ENCODE measurements at places on chromosomes 3 and 15. TPM values are rescaled to one million over a fixed set of nuclear protein-coding genes. Genes with fewer than 3 reads are reported as not detected.

RAB7A gene
- 91.4 TPM for total RNA-seq

GUCA1C gene
- total RNA-seq, result not detected

GRCh38 chr3:12816521-12817342 is 20.3 kb downstream of the CAND2 start:
- DNase-seq, result no peak

BFSP2 gene
- total RNA-seq, result not detected

DNA sequence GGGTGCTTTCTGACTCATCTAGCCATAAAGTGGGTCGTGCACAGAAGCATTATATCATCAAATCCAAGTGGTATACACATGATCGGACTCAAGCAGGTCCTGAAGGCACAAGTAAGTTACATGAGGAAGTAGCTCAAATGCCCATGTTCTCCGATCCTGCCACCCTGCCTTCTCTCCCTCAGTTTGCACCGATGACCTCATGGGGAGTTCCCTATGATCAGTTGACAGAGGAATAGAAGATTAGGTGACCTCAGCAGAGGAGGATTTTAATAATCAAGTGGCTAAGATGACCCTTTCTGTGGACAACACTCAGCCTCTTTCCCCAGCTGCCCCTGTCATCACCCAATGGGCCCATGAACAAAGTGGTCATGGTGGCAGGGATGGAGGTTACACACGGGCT is 149.5 kb downstream of the TBC1D5 start:
- DNase-seq, result no peak

- DNase-seq, result no peak
Observed at GRCh38 chr3:67522081-67522480, 132.3 kb downstream of the SUCLG2 start.

DNA sequence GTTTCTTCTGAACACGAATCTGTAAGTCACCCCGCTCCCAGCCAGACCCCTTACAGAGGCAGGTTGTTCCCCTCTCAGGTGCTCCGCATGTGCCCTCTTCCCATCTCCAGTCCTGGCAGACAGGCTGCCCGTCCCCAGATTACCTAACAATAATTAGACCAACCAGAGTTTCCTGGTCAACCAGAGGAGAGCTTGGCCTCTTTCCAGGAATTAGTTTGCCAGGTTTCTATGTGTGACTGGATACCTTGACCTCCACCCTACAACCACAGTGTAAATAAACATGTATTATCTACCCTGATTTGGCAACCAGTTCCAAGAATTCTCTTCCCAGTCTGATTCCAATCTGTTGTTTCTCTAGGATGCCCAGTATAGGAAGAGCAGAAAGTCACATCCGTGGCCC is 178.0 kb upstream of the UMPS start:
- no peak for DNase-seq

GRCh38 chr3:100999160-100999559 is 5.9 kb upstream of the ABI3BP start:
- DNase-seq, result no peak
